Activated T-cell treated with anti-CD3 and anti-CD28 coated beads for 4 hours (primary cell): ENCODE measurements at places on chromosomes 5 and 9.

DNA sequence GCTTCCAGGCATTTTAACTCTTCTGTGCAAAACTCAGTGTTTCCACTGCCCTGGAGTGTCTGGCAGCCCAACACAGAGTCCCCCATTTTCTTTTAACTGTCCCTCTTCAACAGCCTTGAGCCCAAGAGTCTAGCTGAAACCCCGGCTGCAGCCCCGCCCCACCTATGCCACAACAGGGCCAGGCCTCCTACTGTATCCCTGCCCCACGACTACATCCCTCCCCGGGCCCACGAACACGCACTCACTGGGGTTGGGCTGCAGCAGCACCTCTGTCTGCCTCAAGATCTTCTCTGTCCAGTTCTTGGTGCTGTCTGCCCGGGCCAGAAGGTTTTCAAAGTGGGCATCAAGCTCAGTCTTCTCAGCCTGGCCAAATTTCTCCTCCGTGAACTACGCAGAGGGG is 6.1 kb downstream of the SH3GLB2 start:
- DNase-seq: no peak

- DNase-seq: no peak
Observed at GRCh38 chr5:5318426-5319190, 103.9 kb upstream of the ICE1 start.

GRCh38 chr9:124126648-124127646 is 115.4 kb downstream of the LHX2 start:
- DNase-seq: peak; percentile 71

- no peak for DNase-seq
Observed at GRCh38 chr9:1179366-1179765, 129.2 kb downstream of the DMRT2 start.

DNA sequence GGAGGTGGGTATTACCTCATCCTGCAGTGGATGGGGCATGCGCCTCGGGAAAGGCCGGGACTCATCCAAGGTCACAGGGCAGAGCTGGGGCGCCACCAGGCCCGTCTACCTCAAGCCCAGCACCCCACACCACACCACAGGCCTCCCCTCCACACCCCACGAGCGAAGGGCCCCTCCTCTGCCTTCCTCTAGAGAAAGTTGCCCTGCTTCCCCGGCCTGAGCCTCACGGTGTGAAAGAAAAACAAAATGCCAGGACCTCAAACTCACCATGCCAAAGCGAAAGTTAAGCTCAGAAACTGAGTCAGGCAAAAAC is 161.1 kb downstream of the COL23A1 start:
- DNase-seq: no peak
